ENCODE measurements at places on chromosomes 5 and 9.

DNA sequence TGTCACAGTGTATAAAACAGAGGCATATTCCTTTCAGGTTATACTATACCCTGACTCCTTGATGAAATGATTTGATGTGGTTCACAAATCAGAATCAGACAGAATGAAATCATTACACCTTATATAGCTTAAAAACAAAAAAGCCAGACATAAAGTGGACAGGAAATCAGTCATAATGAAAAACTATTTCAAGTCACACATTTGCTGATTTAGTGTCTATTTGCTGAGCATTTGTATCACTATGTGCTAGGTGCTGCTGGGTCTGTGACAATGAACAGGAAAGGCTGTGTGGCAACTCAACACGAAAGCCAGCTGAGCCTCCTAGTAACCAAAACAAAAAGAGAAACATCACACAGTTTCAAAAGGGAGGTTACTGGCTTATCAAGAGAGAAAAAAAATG lies 194.0 kb downstream of the EFNA5 start:
- no peak for DNase-seq

- peak; percentile 59 for DNase-seq
These were observed at the start of gene GDA for GRCh38 chr9:72149231-72149975. TSS of gene GDA (plus strand) at chr9:72149440. CDS start at chr9:72149560, 120 bp downstream.

DNA sequence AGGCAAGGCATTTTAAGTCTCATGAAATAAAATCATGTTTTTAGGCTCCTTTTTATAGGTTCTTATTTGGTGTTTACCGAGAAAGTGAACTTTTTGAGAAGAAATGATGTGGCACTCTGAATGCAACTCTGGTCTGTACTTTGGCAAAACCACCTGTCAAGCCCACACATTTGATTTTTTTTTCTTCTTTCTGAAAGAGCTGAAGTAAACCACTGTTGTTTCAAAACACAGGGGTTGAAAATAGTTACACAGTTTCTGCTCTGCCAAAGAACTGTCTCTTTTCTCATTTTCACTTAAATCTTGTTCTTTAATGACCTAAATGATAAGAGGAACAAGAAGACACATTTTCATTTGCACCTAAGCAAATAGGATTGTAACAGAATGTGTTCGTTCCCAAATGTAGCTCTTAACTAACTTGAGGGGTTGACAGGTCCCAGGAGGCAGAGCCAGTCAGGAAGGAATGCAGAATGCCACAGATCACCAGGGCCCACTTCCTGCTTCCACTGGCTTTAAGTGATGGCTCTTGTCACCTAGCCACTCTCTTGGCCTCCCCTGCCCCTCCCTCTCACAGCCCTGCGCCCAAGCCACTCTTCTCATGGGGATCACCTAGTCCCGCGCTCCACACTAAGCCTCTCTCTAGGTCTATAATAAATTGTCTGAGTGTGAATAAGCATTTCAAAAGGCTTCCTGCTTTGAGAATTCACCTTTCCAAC lies 47.3 kb downstream of the MED27 start:
- DNase-seq = no peak

DNA sequence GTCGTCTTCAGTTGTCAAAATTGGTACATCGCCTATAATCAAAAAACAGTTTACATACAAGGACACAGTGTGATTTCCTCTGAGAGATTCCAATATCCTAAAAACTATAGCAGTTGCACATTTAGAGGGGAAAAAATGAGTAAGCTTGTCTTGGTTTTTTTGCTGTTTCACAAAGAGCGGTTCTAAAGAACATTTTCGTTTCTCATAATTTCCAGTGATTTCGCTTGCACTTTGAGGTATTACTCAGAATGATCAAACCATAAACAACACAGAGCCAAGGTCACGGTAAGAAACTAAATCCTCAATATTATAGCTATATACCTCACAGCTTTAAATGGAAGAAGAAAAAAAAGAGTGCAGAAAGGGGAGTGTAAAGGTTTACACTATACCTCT lies 861 bp downstream of the MTX3 start:
- DNase-seq = no peak

- no peak for DNase-seq
These were observed 74.3 kb downstream of the NIPBL start for GRCh38 chr5:36950586-36951457.

DNA sequence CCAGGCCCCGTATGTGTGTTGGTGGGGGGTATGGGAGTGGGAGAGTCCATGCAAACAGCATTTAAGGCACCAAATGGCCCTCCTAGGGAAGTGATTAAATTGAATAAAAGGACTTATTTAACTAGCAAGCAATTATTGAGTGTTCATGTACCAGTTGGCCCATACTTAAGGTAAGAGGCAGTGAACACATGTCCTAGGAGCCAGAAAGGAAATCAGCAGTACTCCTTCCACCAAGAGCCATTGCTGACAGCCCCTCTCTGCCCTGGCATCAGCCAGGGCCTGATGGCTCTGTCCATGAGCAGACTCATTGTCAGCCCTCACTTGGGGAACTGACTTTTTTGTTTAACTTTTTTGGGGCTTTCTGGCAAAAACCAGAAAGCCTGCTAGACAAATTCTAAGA lies 10.4 kb upstream of the SHROOM1 start:
- DNase-seq = no peak

- no peak for DNase-seq
These were observed 368.4 kb downstream of the TLE1 start for GRCh38 chr9:81320909-81321482.

DNA sequence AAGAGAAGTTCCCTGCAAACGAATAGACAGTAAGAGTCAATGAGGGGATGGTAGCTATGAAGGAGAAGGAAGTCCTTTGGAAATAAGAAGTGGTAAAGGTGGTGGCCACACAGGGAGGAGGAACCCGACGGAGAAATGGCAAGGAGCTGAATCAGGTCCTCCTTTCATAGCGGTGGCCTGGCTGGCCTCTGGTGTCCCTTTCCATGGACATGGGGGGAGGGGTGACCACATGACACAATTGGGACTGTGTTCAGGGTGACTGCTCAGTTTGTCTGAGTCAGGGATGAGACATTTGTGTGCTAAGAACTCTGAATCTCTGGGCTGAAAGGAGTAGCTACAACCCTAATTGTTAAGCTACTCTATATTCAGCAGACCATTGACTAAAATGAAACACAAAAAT lies 28.7 kb upstream of the TIMD4 start:
- DNase-seq = no peak

DNA sequence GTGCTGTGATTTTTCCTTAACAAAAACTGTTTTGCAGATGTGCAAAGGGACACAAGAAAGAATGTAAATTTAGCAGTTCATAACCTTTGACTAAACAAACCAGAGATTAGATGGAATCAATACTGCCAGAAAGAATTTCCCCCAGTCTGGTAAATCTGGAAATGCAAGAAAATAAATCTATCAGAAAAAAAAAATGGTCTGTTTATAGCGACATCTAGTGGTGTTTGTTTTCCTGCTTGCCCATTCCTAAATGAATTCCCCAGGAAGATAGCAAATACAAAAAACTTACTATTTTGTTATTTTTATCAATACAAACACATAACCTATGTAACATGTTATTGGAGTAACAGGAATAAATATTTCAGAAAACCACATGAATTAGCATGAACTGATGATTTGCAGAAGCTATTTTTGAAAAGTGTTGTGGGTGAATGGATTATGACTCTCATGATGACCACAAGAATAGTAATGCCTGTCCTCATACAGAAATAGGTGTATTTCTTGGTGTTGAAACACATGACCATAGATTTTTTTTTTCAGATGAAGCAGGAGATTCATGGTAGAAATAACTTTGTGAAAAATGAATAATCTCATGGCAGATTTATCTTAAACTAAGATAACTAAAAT lies 1703.8 kb downstream of the MAT2B start:
- DNase-seq = no peak

- no peak for DNase-seq
These were observed 290.3 kb upstream of the SGCD start for GRCh38 chr5:156036640-156037039.

- no peak for DNase-seq
These were observed 503.0 kb upstream of the CD180 start for GRCh38 chr5:67699560-67699959.

DNA sequence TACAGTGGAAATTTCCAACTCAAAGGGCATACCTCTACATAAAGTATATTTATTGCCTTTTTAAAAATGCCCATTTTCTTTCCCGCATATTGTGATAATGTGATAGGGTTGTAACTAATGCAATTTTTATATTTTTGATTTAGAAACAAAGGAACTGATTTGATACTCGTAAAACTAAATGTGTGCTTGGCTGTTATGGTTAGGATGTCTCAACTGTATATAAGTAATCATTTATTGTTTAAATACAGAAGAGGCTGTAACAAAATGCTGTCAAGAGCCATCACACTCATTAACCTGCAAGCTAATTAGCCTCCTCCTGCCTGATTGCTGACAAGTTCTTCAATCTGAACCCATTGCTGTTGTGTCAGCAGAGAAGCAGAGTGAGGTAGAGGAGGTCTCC lies 149.2 kb downstream of the PBX3 start:
- no peak for DNase-seq

- no peak for DNase-seq
These were observed 142.9 kb downstream of the LPAR1 start for GRCh38 chr9:110895147-110895905.

- DNase-seq = no peak
These were observed 300.7 kb downstream of the MLLT3 start for GRCh38 chr9:20321423-20322082.

- no peak for DNase-seq
These were observed 72.7 kb upstream of the IER5L start for GRCh38 chr9:129250786-129251185.

GRCh38 chr9:99049641-99050040 lies 55.3 kb upstream of the TGFBR1 start:
- DNase-seq = no peak

- peak; percentile 62 for DNase-seq
These were observed 141.9 kb downstream of the PBX3 start for GRCh38 chr9:125889112-125889475.

DNA sequence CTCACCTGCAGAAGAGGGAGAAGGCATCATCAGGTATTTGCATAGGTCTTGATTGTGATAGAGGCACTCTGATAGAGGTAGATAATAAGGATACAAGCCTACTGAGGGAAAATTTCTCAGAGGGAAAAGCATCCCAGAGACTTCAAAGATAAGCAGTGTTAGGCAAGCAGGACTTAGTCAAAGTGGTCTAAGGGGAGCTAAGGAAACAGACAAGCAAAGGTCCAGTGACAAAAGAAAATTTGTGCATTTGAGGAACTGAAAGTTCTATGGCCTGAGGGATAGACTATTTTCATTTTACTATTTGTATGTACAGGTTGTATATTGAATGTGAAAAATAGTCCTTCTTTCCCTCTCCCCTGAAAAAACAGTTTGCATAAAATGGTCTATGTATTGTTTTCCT lies 27.4 kb downstream of the OXCT1 start:
- no peak for DNase-seq

GRCh38 chr5:168346417-168346816 lies 55.0 kb downstream of the WWC1 start:
- DNase-seq = no peak

DNA sequence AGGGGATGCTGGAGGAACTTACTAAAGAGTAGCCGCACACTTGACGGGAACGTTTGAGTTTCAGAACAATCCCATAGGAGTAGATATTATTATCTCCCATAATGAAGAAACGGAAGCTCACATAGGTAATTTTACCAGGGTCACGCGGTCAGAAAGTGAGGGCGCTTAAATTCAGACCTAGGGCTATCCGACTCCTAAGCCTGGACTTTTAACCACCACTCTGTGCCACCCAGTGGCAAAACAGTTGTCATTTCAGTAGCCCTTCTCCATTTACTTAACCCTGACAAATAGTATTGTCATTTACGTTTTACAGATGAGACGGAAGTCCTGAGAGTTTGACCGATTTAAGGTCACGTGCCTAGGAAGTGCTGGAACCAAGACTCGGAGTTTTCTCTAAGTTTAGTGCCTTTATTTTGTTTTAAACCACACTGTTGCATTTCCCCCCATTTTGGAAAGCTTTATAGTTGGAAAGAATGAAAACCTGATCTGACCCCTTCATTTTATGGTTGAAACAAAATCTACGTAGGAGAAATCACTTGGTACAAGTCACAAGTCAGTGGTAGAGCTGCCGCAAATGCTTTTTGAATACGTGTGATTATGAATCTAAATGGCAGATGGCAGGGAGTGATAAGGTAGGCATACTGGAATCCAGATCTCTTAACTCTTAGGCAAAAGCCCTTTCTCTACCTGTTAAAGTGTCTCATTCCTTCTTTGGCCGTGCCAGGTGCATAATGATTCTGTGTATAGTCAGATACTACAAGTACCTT lies 650 bp downstream of the MRRF start:
- no peak for DNase-seq

GRCh38 chr9:79667817-79668436 lies 96.2 kb downstream of the TLE4 start:
- no peak for DNase-seq

- DNase-seq = peak; percentile 85
These were observed 2.4 kb downstream of the NFIL3 start for GRCh38 chr9:91421128-91421765.

GRCh38 chr5:143541943-143542797 lies 138.7 kb upstream of the NR3C1 start:
- no peak for DNase-seq

DNA sequence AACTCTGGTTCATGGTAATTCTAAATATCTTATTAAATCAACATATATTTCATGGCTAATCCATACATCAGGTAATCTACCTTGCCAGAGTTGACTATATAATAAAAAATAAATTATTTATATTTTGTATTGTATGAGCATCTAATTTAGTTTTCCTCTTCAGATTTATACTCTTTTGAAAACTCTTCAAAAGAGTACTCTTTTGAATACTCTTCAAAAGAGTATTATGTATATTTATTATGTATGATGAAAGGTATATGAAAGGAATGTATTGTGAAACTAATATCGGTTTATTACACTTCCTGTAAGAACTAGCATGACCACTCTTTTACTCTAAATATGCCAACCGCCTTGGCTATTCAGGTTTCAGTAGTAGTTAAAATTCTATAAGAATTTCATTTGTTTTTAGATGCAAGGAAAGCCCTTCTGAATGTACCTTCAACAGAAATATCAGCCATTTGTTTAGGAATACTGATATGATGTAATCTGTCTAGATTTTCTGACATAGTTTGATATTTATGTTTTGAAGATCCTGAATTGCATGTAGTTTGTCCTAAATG lies 178.7 kb downstream of the WDR70 start:
- DNase-seq = no peak

DNA sequence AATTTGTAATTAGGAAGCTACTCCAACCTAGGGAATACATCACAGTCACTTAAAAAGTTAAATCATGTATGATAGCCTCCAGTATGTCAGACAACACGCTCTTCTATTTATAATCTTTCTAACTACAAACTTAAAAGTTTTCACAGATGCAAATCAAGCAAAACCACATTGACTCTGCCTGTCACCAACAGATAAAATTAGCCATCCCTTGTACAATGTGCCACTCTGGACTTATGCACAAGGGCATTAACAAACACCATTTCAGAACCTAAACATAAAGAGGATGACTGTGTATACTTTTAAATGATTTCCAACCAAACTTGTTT lies 14.7 kb downstream of the ERP44 start:
- no peak for DNase-seq

DNA sequence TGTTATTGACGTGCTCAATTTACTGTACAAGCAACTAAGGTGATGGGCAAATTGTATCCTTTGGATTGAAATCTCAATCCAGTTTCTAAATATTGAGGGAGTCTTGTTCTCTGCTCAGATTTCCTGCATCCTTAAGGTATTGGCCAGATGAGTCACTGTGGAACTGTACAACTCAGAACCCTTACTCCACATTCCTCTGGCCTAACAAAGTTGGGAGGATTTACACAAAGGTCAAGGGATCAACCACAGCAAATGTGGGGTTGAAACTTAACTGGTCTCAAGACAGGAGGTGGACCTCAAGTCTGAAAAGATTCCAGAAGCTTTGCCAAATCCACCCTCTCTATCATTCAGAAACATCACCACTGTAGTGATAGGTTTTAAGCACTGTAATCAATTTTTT lies 81.5 kb upstream of the AGXT2 start:
- no peak for DNase-seq

All from right kidney (tissue), 9 donors.